Epithelial cell of prostate (primary cell): ENCODE measurements at places on chromosomes 3 and 15.

DNA sequence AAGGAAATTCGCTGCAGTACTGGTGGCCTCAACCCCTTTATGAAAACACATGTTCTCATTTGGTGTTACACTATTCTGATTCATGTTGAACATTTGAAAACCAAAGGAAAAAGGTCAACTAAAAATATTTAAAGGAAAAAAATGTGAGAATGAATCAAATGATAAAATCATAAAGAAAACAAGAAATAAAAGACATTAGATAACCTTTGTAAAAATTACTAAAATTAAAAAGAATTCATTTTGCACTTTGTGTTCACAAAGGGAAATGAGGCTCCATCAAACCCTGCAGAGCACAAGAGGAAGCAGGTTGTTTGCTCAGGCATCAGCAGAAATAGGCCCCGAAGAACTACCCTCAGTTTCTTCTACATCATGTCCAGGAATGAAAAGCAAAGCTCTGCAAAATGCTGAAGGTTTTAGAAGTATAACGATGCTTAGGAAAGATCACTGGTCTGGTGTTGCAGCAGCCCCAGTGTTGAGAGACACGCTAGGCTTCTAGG, 41.2 kb downstream of the MAP4 start:
- no peak for DNase-seq

DNA sequence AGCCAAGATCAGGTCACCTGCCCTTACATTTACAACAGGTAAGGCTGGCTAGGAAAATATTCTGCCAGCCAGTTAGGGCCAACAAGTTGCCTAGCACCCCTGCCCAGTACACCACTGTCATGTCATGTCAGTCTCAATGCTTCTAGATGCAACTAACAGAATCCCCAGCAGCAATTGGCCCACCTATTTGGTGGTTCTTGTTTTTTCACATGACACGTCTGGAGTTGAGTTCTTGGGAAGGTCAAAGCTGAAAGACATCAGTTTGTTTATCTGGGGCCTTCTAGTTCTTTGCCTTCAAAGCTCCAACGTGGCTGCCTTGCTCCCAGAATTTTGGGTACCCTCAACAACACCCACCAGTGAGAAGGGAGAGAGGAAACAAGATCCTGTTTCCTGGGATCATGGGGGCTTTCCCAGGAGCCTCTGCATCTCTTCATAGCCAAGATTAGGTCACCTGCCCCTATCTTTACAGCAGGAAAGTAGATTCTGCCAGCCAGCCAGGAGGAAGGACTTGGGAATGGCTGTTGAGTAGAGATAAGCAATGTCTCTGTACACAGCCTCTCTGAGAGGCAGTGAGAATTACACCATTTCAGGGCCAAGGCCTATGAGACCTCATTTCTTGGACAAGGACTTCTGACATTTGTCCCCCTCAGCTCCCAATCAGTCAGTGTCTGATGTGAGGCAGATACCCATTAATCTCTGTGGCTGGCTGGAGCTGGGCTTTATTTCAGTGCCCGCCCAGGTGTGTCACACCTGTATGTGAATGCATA, 8.6 kb downstream of the GPX1 start:
- DNase-seq = no peak

- no peak for DNase-seq
These were observed 35.1 kb downstream of the PEAK1 start for GRCh38 chr15:77384589-77385359.

DNA sequence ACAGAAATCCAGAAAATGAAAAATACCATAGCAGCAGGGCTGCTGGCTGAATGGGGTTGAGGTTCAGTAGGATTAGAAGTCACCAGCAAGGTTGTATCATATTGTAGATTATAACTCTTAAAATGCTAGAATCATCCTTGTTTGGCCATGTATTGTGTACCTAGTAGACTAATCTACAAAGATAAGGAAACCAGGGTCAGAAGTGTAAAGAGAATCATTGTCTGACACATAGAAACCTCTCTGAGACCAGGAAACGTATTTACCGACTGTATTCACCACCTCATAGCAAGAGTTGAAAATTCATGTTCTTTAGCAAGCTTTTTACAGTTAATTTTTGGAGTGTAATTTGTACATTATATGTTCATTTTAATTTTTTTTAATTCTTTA, 168.8 kb downstream of the ECT2 start:
- no peak for DNase-seq

DNA sequence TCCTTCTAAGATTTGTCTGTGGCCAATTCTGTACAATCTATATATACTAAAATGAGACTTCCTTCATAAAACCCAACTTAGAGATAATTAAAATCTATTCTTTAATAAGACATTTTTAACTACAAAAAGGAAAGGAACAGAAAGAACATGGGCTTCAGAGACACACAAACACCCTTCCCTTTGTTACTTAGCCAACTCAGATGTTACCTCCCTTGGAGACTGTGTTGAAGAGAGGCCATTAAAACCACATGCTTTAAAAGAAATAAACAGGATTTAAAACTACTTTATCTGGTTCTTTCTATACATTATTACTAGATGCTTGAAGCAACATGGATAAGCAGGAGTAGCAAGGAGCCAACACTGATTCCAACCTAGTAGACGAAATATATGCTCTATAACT, 42.0 kb downstream of the LRRFIP2 start:
- no peak for DNase-seq

GRCh38 chr15:65634356-65634755, 12.6 kb downstream of the SLC24A1 start:
- peak; percentile 44 for DNase-seq

GRCh38 chr3:46472736-46473135, 8.0 kb upstream of the LTF start:
- no peak for DNase-seq

DNA sequence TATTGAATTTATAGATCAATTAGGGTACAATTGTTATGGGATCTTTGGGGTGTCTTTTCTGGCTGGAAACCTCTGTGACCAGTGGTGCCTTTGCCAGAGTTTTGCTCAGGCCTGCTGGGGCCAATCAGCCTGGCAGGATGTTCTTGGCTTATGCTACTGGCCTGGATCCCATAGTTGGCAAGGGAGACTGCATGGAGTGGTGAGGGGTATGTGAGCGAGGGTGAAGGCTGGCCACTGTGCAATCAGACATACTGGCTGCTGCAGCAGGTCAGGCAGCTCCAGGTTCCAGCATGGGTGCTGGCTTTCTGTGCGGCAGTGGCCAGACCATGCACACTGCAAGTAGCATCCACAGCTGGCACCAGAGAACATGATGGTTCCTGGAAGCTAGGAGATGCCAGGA, 1053.2 kb upstream of the GBE1 start:
- no peak for DNase-seq

- peak; percentile 67 for DNase-seq
These were observed 297.3 kb downstream of the MECOM start for GRCh38 chr3:169365993-169366915.

GRCh38 chr15:91508633-91509032, 344.9 kb upstream of the SLCO3A1 start:
- DNase-seq = no peak

DNA sequence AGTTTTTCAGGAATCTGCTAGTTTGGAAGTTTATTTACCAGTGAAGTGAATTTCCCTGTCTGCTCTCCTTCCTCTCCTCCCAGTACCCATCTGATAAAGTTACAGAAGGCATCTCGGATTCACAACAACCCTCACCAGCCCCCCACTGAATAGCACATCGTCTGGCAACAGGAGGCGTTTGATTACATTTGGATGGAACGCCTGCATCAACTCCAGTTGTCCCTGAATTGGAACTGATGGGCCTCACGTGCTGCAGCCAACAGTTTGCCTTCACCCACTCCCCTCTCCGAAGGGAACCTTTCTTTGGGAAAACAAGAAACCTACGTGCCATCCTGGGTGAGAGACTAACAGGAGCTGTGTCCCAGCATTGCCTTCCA, 59.5 kb upstream of the BCL6 start:
- DNase-seq = no peak

DNA sequence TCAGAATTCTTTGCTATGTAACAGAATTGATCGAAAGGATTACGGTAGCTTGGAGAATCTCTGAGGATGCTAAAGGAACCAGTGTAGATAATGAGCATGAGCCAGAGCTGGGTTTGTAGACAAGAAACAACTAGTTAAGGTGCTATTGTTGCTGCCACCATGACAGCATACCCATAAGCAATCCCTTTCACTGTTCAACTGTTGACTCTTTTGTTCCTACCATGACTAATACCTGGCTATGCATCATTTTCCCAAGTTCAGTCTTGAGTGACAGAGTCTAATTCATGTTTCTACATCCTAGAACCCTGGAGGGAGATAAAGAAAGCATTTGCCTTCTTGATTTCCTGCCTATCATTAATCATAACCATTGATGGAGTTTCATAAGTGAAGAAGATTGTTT, 600.3 kb downstream of the OTOL1 start:
- DNase-seq = peak; percentile 10

- DNase-seq = no peak
These were observed 26.7 kb downstream of the NBEAL2 start for GRCh38 chr3:47006145-47006651.

- no peak for DNase-seq
These were observed 61.0 kb downstream of the PGPEP1L start for GRCh38 chr15:98946301-98947255.

DNA sequence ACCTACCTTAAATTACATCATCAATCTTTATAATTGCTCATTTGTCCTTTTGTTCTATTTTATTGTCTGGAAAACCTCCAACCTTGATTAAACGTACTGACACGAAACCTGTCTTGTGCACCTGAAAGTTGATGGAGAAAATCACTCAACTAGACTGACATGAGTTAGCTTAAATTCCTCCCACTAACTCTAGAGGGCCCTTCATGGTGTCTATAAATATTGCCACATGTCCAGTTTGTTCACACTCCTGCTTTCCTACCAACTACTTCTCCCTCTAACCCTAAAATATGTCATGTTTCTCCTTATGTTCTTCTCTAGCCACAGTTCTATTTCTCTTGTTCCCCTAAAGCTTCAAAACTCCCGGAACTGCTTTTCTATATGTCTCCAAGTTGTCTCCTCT, 59.8 kb upstream of the SGO1 start:
- no peak for DNase-seq

- no peak for DNase-seq
These were observed 68.6 kb upstream of the EIF1B start for GRCh38 chr3:40240921-40241320.
